ENCODE measurements at places on chromosomes 7 and 10.

- peak; percentile 94 for DNase-seq
Observed at GRCh38 chr7:108193594-108194498, 63.7 kb upstream of the LAMB4 start.

DNA sequence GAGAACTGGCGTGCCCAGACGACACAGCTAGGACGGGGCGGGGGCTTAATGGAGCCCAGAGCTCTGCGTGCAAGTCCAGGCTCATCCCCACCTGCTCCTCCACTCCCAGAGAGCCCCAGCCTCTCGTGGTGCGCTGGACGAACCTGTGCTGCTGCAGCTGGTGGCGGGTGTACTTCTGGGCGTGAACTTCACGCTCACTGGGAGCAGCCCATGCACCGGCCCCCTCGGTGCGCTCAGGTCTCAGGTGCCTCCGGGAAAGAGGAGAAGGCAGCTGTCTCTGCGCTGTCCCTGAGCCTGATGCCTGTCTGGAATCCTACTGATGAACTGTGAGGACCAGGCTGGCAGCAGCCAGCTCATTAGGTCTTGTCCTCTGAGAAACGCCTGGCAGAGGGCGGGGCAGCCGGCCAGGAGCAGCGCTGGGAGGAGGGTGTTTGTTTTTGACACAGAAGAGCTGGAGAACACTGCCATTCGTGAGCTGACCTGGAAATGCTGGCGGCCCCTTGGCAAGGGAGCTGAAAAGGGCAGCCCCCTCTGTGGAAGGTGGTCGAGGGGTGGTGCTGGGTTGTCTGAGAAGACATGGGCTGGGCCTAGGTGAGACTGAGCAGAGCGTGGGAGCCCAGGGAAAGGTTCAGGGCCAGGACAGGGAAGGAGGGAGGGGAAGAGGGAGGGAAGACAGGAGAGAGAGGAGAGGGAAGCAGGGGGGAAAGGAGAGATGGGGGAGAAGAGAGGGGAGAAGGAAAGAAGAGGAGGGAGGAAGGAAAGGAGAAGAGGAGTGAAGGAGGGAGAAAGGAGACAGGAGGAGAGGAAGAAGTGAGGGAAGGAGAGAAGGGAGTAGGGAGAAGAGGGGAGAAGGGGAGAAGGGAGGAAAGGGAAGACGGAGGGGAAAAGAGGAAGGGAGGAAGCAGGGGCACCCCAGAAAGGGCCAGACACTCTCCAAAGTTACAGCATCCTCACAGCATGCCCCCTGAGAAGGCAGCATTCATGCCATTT lies 53.5 kb upstream of the TNS3 start:
- DNase-seq, result peak; percentile 35

DNA sequence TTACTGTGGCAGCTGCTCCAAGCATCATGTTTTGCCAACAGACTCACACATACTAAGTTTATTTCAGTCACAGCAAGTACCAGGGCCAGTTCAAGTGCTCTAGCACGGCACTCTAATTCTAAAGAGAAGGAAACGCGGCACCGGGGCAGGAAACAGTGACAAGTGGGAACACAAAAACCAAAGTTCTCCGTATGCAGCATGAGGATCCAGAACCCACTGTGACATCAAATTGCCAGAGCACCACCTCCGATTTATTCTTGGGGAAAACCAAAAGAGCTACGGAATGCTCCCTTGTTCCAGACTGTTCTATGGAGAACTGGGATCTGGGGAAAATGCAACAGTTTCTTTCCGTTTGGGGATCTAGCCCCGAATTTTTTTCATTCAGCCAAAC lies 448 bp upstream of the PTER start:
- DNase-seq, result peak; percentile 49

- no peak for DNase-seq
Observed at GRCh38 chr10:86836044-86836443, 79.6 kb downstream of the BMPR1A start.

DNA sequence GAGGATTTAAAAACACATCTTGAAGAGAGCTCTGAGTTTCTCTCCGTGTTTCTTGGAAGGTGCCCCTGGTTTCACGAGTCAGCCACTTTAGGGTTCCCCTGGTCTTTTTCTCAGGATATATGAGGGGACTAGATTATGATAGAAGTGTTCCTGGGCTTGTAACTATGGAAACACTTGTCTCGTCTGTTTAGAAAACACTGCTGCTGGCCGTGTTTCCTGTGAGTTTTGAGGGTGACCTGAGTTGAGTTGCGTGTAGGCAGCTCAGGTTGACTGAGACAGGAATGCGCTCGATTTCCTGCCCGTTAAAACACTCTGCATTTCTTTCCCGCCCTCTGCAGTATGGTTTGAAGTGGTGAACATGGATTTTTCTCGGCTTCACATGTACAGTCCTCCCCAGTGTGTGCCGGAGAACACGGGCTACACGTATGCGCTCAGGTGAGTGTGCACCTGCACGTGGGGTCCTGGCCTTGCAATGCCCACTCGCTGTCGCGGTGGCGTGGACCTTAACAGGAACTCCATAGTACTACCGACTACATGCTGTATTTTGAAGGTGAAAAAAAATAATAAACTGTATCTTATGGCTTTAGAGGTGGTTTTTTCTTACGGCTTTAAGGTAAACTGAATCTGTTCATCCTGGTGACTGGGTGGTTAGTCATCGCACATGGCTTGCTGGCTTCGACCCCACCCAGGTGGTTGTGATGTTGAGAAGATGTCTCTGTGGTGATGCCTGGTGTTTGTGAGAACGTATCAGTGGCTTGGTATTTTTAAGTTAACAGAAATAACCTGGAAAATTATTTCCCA lies at the start of gene SUN1:
Gene SUN1 (plus strand): TSS at position 310 of the 801 bp plus-strand sequence. CDS start 49 bp downstream, at position 359.
- no peak for DNase-seq
